ENCODE measurements at places on chromosomes 4 and X. TPM values are rescaled to one million over a fixed set of nuclear protein-coding genes. Genes with fewer than 3 reads are reported as not detected.

ENPP6 gene
- not detected for total RNA-seq

ARFIP1 gene
- total RNA-seq, result 14.3 TPM

CSN1S1 gene
- total RNA-seq, result not detected

PRPS2 gene
- 45.0 TPM for total RNA-seq

INTS12 gene
- total RNA-seq, result 15.9 TPM

NFKB1 gene
- 20.1 TPM for total RNA-seq

CACNA1F gene
- total RNA-seq, result not detected

TLR8 gene
- total RNA-seq, result not detected

OPRPN gene
- not detected for total RNA-seq

NPY2R gene
- total RNA-seq, result not detected

METAP1 gene
- total RNA-seq, result 45.7 TPM

GLRB gene
- total RNA-seq, result 0.91 TPM

EFHC2 gene
- total RNA-seq, result 0.21 TPM

GAGE12J gene
- not detected for total RNA-seq

SOWAHB gene
- total RNA-seq, result 0.05 TPM

MAGEC2 gene
- total RNA-seq, result not detected

USP27X gene
- total RNA-seq, result 4.3 TPM

EGFL6 gene
- not detected for total RNA-seq

MTNR1A gene
- 1.2 TPM for total RNA-seq

PLXNB3 gene
- total RNA-seq, result 3.3 TPM

PSAPL1 gene
- 0.15 TPM for total RNA-seq

AMOT gene
- not detected for total RNA-seq

NDST3 gene
- not detected for total RNA-seq

SHROOM2 gene
- 0.73 TPM for total RNA-seq

CAMK2D gene
- total RNA-seq, result 12.6 TPM

ANK2 gene
- total RNA-seq, result 0.69 TPM

SMAD1 gene
- 8.6 TPM for total RNA-seq
